ENCODE measurements at places on chromosomes 6 and 20. TPM values are rescaled to one million over a fixed set of nuclear protein-coding genes. Genes with fewer than 3 reads are reported as not detected.
A peak's percentile ranks its signal among the peaks of the same experiment; 100 is the strongest.

- H3K4me1 ChIP-seq, result peaks cover 6% of the 10 kb centered on the region
- peaks cover 1% of the 10 kb centered on the region for H3K36me3 ChIP-seq
- no peak overlapping the region for H3K4me3 ChIP-seq
- H3K27me3 ChIP-seq, result no peaks in the 10 kb centered on the region
These were observed 60.6 kb upstream of the NT5E start for GRCh38 chr6:85389151-85389797.

The NKAIN4 gene
- polyA plus RNA-seq, result not detected

DNA sequence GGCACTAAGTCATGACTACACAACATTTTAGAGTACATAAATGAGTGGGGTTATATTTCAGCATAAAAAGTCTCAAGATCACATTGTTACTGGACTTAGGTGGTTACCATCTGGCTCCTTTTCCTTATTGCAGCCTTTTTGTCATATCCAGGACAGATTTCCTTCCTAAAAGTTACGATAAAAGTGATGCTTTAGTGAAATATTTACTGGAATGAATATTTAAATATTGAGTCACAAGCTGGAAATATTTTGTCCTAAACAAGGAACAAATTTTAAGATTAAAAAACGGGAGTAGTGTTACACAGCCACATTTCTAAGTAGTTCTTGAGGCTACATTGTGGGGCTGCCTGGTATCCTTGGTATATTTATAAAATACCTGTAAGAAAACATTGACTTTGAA lies 52.2 kb downstream of the CDC40 start:
- no peaks in the 10 kb centered on the region for H3K27me3 ChIP-seq
- no peak overlapping the region for H3K27ac ChIP-seq
- no peak overlapping the region for H3K4me3 ChIP-seq
- H3K36me3 ChIP-seq, result peaks cover 4% of the 10 kb centered on the region
- no peaks in the 10 kb centered on the region for H3K4me1 ChIP-seq

DNA sequence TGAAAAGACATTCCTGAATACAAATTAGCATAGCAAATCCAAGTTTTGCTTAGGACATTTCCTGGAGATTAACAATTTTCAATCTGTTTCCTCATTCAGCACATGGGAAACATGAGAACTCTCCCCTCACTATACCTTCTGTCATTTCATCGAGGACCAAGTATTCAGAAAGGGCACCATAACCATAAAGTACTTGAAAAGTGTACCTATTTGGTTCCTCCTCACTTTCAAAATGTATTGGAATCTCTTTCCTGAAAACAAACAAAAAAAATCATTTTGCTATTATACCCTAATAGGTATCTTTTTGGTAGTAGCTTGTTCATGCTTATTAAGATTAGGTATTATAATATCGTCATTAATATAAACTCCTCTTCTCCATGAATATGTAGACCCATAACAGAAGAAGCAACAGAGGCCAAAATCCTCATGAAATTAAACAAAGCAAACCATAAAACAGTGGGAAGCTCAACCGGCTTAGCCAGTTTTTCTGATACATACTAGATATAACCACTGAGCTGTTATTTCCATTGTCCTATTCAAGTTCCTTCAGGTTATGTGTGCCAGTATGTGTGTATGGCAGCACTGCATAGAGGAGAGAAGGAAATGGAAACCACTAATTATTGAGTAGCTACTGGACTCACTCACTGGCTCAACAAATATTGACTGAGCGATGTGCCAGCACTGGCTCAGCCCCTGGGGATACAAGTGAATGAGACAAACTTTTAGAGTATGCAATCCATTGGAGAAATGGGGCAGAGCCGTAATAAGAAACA lies 274.0 kb downstream of the MAFB start:
- DNase-seq, result peak; percentile 66
- no peaks in the 10 kb centered on the region for H3K27me3 ChIP-seq
- H3K36me3 ChIP-seq, result no peaks in the 10 kb centered on the region
- H3K27ac ChIP-seq, result peak overlapping the region; percentile 33

DNA sequence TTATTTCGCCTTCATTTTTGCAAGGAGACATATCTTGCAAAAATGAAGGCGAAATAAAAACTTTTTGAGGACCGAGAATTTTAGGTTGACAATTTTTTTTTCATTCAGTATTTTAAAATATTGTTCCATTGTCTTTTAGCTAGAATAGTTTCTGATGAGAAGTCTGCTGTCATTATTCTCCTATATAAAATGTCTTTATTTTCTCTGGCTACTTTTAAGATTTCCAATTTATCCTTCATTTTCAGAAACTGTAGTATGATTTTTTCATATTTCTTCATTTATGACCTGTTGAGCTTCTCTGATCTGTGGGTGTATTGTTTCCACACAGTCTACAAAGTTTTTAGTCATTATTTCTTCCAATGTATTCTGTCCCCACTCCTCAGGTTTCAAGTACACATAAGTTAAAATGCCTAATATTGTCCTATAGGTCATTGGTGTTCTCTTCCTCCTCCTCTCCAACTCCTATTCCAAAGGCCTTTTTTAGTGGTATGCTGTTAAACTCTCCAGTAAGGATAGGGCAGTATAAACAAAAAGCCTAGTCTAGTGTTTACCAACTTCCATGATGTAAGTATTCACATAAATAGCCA lies 15.7 kb downstream of the AHI1 start:
- no peaks in the 10 kb centered on the region for H3K4me1 ChIP-seq
- H3K27ac ChIP-seq, result no peak overlapping the region
- H3K36me3 ChIP-seq, result no peaks in the 10 kb centered on the region
- H3K4me3 ChIP-seq, result no peak overlapping the region

DNA sequence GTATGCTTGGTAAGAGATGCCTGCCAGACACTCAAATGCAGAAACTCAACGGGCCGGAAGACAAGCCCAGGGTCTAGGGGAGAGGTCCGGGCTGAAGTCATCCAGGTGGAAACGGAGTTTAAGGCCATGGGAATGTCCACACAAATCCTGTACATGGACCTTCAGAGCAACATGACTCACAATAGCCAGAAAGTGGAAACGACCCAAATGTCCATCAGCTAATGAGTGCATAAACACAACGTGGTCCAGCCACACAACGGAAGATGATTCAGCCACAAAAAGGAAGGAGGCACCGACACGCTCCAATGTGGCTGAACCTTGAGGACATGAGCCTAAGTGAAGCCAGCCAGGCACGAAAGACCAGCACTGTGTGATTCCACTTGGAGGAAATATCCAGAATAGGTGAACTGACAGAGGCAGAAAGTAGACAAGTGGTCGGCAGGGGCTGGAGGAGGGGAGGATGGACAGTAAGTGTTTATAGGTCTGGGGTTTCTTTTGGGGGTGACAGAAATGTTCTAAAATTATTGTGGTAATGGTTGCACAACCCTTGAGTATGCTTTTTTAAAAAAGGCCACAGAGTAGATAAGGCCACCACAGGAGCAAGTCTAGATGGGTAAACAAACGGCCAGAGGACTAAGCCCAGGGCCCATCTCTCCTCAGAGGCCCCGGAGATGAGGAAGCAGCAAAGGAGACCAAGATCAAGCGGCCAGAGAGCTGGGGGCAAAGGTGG lies 105.6 kb downstream of the PREX1 start:
- H3K27me3 ChIP-seq, result no peaks in the 10 kb centered on the region
- no peak overlapping the region for H3K27ac ChIP-seq
- H3K36me3 ChIP-seq, result no peaks in the 10 kb centered on the region
- no peak for DNase-seq
- no peaks in the 10 kb centered on the region for H3K4me1 ChIP-seq
- H3K4me3 ChIP-seq, result no peak overlapping the region
